ENCODE measurements at places on chromosomes 13 and 19.

GRCh38 chr13:50918567-50918966, 9.0 kb downstream of the RNASEH2B start:
- no peak for DNase-seq

- no peak for DNase-seq
Observed at GRCh38 chr13:97757807-97758206, 195.7 kb upstream of the IPO5 start.

DNA sequence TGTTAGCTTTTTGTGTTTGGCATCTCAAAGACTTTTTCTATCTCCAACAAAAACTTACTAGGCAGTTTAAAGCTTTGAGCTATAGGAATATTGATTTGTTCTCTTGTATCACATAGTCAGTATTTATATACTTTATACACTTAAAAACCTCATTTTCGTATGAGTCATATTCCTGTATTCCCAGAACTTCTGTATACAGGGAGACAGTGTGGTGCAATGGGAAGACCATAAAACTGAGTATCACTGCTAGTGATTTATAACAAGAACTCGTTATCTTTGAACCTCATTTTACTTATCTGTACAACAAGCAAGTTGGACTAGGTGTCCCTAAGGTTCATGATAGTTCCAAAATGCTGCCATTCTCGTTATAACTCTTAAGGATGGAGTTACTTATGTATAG, 6.3 kb downstream of the GPR180 start:
- DNase-seq: no peak

DNA sequence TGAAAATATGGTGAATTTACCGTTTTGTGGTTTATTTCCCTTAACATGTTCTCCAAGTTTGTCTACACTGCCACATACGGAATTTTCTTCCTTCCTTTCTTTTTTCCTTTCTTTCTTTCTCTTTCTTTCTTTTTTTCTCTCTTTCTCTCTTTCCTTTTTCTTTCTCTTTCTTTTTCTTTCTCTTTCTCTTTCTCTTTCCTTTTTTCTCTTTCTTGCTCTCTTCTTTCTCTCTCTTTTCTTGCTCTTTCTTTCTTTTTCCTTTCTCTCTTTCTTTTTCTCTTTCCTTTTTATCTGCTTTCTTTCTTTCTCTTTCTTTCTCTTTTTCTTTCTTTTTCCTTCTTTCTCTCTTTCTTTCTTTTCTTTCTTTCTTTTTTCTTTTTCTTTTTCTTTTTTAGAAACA, 1962.3 kb upstream of the PCDH20 start:
- DNase-seq: no peak

- DNase-seq: no peak
Observed at GRCh38 chr19:15859187-15859586, 38.7 kb downstream of the CYP4F2 start.

GRCh38 chr13:47484548-47484947, 516.5 kb downstream of the SUCLA2 start:
- DNase-seq: no peak

GRCh38 chr13:57353831-57354230, 186.8 kb downstream of the PRR20E start:
- no peak for DNase-seq

DNA sequence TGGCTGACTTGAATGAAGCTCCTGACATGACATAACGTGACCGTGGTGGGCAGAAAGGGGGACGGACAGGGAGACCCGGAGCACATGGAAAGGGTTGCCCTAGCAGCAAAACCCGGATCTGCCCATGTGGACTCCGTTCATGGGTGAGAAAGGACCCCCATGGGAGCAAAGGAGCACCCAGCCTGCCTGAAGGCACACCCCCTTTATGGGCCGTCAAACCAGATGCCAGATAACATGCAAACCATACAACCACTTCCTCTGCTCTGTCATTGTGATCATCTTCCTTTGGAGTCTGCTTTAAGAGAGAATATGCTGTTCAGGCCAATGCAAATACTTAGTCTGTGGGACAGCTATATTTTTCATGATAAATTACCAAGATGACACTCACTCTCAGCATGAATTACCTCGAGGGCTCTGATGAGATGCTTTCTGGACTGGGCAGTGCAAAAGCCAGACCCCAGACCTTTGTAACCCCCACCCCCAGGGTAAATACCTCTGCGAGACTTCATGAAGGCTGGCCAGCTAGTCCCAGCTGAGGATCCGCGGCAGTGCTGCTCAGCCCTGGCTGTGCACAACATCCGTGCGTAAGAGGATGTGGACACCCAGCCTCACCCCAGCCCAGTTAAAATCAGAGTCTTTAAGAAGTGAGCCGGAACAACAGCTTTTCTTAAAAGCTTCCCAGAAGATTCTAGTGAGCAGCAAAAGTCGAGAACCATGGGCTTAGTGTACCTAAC, 126.6 kb downstream of the USP12 start:
- no peak for DNase-seq

GRCh38 chr13:109577191-109577700, 209.1 kb downstream of the IRS2 start:
- DNase-seq: no peak

GRCh38 chr13:65826657-65827056, 1403.5 kb downstream of the PCDH9 start:
- no peak for DNase-seq

- no peak for DNase-seq
Observed at GRCh38 chr13:52155177-52155576, 4.2 kb downstream of the NEK3 start.

Data from natural killer cell treated with Interleukin-12 subunit alpha and Interleukin-12 subunit beta and Interleukin-15 and Interleukin-18, amount 100 ng/mL, for 72 hours (primary cell).